ENCODE measurements at places on chromosomes 3 and 15.

GRCh38 chr3:10224794-10225665 is 23.2 kb upstream of the TATDN2 start:
- DNase-seq, result peak; percentile 54

DNA sequence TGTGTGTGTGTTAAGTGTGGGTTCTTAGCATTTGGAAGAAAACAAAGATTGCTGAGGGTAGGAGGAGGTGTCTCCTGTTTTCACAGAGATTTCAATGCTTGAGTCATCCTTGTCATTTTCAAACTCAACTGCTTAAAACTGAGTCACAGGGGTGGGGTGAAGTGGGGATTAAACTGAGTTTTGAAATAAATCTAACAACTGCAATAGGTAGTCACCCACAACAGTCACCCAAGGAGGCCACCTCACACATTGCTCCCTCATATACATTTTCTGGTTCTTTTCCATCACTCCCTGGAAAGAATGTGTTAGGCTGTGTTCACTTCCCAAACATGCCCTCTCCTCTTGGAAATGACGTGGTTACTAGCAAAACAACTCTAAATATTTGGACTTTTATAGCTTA is 187.7 kb upstream of the CMC1 start:
- DNase-seq, result no peak

- DNase-seq, result no peak
Measured at GRCh38 chr3:175898194-175898593, 1039.1 kb downstream of the NAALADL2 start.

- no peak for DNase-seq
Measured at GRCh38 chr3:153889905-153890334, 231.3 kb upstream of the ARHGEF26 start.

- DNase-seq, result no peak
Measured at GRCh38 chr3:21330293-21330692, 420.7 kb downstream of the ZNF385D start.

GRCh38 chr3:73423116-73423515 is 201.6 kb downstream of the PDZRN3 start:
- no peak for DNase-seq

- DNase-seq, result no peak
Measured at GRCh38 chr3:10169000-10169496, 4.3 kb downstream of the IRAK2 start.

DNA sequence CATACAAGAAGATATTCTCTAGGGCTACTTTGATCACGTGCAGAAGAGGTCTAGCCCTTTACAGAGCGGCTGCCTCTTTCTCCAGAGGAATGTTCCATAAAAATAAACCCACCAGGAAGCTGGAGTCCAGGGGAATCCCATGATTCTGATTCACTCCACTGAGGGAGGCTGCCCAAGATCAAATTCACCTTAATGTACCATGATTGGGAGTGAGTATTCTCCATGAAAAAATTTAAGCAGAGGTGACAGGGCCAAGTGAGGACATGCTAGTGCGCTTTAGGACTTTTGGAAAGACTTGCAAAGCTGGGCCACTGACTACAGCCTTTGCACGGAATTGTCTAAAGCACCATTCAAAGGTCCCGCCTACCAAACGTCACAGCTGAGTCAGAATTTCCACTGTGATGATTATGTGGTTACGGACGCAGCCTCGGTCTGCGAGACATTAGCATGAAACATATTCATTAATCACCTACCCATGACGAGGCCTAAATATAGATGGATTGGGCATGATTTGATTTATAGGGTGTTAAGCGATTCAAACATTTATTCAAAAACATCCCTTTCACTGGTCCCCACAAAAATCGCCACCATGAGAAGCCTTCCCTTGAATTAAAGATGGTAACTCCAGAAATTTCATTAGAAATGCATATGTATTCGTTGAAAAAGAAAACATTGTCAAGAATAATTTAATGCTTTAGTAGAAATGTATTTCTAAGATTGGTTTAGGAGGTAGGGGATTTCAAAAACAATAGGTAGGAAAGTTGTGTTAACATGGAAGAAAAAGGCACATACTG is 152.6 kb downstream of the GREM1 start:
- no peak for DNase-seq
